ENCODE measurements at places on chromosomes 1 and 21.
A peak's percentile ranks its signal among the peaks of the same experiment; 100 is the strongest.

GRCh38 chr1:42013881-42014470 lies 95.3 kb upstream of the HIVEP3 start:
- peak; percentile 61 for DNase-seq

DNA sequence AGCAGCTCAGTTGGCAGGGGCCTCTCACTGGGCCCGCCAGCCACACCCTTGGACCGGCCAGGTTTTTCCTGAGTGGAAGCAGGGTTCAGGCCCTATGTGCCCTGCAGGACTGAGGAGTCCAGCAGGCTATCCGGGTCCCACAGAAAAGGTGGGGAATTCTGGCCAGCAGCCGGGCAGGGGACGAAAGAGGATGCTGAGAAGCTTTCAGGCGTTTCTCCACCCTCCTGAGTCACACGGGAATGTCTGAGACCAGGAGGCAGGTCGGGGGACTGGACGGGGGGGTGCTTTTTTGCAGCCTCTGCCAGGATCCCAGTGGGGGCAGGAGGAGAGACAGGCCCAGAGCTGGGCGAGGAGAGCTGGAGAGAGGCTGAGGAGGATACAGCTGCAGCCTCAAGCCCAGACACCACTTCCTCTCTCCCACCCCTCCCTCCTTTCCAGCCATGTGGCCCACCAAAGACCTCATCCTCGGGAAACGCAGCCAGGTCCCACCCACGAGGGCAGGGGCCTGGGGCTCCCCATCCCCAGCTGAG lies 105.4 kb downstream of the SPSB1 start:
- no peak for DNase-seq

GRCh38 chr1:4301007-4301406 lies 353.4 kb upstream of the AJAP1 start:
- no peak for DNase-seq

- no peak for DNase-seq
Measured at GRCh38 chr1:87739141-87739540, 410.5 kb downstream of the LMO4 start.

- DNase-seq: no peak
Measured at GRCh38 chr1:205442051-205442725, 13.7 kb downstream of the BLACAT1 start.

GRCh38 chr1:26009796-26010447 lies 11.7 kb upstream of the EXTL1 start:
- DNase-seq: no peak

DNA sequence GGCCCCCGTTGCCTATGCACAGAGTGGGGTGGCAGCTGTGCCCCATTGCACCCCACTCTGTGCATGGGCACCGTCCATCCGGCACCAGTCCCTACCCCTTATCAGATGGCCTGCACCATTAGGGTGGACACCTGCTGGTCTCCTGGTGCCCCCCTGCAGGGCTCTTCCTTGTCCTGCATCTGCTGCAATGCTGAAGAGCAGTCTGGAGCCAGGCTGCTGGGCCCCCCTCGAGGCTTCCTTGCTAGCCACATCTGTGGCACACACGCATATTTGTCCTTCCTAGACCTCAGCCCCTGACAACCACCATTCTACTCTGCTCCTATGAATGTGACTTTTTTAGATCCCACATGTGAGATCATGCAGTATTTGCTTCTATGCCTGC lies 56.4 kb downstream of the COL18A1 start:
- DNase-seq: no peak

DNA sequence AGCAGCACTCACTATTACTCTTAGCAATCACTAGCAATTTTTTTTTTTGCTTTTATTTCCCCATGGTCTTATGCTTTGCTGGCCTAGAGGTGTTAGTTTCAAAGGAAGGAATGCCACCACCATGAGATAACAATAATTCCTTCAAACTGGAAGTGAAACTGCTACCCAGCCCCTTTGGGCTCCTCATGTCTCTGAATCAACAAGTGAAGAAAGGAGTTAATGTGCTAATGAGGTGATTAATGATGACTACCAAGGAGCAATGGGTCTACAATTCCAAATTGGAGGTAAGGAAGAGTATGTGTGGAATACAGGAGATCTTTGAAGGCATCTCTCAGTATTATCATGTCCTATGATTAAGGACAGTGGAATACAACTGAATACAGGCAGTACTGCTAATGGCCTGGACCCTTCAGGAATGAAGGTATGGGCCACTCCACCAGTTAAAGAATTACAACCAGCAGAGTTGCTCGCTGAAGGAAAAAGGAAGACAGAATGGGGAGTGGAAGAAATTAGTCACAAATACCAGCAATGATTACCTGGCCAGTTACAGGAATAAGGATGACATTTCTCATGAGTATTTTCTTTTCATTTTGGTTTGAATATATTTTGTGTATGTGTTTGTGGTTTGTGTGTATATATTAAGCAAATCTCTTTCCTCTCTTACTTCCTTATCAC lies 652.9 kb downstream of the ADGRL2 start:
- DNase-seq: no peak

GRCh38 chr1:93636712-93637111 lies 44.9 kb downstream of the BCAR3 start:
- no peak for DNase-seq

DNA sequence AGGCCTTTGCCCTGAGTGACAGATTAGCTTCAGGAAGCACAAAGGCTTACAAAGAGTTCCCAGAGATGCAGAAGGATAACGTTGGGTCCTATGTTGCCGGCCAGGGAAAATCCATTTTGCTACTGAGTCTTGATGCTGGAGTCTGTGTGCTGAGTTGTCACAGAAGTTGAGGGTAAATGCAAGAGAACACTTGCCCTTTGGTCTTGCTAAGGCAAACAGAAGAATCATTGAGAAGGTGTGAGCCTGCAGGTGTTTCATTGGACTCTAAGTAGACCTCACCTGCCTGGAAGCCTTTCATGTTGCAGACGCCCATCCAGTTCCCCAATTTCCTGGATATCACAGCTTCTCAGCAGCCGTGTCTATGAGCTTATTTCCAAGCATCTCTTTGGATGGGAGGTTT lies 105.2 kb downstream of the PCP4 start:
- DNase-seq: no peak

DNA sequence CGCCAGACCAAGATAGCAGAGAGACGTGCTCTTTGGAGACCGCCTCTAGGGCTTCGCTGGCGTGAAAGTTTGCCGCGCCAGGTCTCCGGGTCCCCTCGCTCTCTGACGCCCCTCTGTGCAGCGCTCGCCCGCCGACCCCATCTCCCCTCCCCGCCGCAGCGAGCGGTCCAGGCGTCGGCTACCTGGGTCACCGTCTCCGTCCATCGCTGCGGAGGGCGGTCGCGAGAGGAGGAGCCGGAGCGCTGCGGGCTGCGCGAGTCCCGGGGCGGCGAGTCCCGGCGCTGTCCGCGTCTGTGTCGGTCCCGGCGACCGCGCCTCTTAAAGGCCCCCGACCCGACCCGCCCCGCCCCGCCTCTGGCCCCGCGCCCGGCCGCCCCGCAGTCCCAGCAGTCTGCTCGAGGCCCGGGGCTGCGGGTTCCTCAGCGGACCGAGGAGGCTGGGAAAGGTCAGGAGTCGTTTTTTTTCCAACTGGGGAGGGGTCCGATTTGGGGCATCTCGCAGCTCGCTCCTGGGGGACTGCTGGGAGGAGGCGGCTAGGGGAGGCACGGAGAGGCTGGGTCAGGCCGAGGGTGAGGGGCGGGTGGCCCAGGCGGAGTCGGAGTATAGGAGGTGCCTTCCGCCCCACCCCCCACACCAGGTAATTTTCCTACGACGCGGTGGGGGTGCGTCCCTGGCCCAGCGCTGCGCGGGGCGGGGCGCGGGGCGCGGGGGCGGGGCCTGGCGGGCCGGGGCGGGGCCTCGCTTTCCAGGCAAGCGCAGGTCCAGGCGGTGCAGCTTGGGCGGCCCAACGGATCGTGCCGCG lies at the start of the genes FBXO2 and FBXO44:
Gene FBXO2, minus strand, starts transcription at position 293 of the 802 bp plus-strand sequence. Its CDS starts 89 bp downstream, at position 204.
Gene FBXO44, plus strand, starts transcription at position 741 of the 802 bp plus-strand sequence. CDS start 959 bp downstream, outside the sequence.
- DNase-seq: peak; percentile 45

- no peak for DNase-seq
Measured at GRCh38 chr1:159341736-159342135, 39.6 kb downstream of the FCER1A start.

DNA sequence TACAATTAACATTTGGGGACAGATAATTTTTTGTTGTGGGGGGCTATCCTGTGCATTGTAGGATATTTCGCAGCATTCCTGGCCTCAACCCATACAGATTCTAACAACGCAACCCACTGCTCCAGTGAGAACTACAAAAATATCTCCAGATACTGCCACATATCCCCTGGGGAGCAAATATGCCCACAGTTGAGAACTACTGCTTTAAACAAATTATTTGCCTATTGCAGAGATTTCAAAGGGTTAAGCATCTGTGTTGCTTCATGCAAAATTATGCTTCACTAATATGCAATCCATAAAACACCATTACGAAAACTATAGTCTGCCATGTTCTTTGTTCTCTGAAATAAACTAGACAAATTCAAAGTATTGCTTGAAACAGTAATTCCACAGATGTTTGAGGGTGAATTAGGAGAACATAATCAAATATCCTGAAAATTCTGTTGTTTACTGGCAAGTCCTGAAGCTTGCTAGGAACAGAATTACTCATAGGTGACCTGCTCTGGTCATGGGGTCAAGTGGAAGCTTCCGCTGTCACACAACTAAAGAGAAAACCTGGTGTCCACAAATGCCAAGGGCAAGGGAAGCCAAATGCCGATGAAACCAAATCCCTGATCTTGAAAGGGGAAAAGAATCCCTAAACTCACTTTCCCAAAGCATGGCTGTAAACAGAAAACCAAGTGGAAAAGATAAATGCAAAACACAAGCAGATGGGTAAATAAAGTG lies 149.4 kb downstream of the RERE start:
- DNase-seq: no peak

DNA sequence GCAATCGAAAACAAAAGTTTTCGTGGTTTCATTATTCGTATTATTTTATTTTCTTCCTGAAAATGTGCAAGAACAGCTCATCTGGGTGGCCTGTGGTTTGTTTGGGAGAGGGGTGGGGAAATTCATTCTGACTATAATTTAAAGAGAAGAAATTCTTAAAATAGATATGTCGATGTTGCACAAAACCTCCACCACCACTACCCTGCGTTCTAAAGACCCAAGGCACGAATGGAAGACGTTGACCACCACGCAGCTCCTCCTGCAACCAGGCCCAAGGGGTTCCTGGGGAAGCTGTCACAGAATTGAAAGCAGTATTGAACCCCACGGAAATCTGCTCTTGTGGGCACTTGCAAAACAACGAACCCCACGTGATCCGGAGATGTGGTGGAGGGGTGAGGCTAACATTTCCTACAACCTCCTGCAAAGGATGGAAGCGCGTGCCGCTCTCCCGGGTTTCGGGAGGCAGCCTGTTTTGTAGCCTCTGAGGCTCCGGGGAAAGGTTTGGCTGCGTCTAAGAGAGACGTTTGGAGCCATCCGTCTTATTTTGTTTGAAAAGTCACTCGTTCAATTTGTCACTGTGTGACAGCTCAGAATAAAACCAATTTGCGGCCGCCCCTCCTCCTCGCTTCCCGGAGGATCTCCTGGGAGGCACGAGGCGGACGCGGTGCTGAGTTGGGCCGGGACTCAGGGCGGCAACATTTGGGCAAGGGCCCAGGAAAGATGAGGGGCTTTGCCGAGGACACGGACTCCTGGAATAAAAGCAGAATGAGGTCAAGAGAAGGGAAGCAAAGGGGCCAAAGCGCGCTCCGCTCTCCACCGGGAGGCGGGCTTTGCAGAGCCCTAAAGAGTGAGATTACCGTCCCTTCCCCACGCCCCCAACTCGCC lies 810 bp upstream of the HLX start:
- no peak for DNase-seq

DNA sequence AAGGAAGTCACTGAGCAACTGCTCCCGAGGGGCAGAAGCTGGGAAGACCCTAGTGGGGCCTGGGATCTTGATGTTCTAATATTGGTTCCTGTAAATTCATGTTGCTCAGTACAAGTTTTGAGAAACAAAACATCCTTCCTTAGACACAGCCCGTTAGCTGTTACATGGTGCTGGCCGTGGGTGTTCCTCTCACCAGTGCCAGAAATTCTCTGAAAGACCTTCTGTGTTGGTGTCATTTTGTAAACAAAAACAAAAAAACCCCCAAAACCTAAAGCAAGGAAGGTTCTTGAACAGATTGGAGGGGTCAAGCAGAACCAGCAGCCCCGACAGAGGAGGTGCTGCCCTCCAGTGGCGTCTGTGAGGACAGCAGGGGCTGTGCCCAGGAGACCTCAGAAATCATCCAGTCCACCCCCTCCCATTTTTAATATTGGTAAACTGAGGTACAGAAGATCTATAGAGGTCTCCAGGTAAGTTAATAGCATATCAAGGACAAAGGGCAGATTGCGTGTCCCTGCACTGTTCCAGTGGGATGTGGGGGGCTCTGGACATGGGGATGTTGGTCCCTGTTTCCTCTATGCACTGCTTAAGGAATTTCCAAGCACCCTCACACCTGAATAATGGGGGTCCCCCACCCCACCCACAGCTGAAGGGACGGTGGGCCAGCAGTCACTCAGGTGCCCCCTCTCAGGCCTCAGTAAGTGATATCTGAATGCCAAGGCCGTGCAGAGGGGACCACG lies 38.2 kb downstream of the SLC2A7 start:
- DNase-seq: peak; percentile 63

- DNase-seq: no peak
Measured at GRCh38 chr21:30439975-30440374, at the start of gene KRTAP15-1. Gene KRTAP15-1 (plus strand): TSS chr21:30440275. CDS start chr21:30440328, 53 bp downstream.

DNA sequence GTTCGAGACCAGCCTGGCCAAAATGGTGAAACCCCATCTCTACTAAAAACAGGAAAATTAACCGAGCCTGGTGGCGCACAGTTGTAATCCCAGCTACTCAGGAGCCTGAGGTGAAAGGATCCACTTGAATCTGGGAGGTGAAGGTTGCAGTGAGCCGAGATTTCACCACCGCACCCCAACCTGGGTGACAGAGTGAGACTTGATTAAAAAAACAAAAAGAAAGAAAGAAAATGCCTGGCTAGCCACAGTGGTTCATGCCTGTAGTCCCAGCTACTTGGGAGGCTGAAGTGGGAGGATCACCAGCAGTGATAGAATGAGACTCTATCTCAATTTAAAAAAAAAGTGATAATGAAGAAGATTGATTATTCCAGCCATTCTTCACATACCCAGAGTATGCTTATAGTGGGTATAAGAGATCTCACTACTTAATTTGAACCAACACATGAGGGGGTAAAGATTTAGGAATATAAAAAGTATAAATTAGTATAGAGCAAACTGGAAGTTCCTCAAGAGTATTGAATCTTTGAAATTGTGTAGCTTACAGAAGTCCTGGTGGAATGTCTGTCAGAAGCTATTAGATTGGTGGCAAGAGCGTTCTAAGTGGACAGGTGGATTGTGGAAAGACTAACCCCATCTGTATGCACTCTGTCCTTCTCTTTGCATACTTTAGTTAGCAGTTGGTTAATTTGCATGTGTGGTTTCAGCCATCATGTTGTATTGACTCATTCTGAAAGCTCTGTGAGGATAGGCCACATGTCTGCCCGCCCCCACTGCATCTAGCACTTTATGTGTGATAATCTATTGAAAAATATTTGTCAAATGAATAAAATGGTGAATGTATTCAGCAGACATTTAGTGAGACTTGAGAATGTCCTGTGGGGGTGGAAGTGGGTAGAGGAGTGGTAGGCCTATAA lies 25.0 kb downstream of the RLF start:
- peak; percentile 17 for DNase-seq

DNA sequence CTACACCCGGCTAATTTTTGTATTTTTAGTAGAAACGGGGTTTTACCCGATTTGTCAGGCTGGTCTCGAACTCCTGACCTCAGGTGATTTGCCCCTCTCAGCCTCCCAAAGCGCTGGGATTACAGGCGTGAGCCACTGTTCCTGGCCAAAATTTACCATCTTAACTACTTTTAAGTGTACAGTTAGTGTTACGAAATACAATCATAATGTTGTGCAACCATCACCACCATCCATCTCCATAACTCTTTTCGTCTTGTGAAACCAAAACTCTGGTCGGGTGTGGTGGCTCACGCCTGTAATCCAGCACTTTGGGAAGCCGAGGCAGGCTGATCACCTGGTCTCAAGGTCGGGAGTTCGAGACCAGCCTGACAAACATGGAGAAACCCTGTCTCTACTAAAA lies 14.1 kb upstream of the ZBTB40 start:
- no peak for DNase-seq

- DNase-seq: no peak
Measured at GRCh38 chr21:41564871-41565274, 56.9 kb upstream of the TMPRSS2 start.

All from hypothalamus (tissue), 51 donors.